ENCODE measurements at places on chromosomes 13 and 19.

DNA sequence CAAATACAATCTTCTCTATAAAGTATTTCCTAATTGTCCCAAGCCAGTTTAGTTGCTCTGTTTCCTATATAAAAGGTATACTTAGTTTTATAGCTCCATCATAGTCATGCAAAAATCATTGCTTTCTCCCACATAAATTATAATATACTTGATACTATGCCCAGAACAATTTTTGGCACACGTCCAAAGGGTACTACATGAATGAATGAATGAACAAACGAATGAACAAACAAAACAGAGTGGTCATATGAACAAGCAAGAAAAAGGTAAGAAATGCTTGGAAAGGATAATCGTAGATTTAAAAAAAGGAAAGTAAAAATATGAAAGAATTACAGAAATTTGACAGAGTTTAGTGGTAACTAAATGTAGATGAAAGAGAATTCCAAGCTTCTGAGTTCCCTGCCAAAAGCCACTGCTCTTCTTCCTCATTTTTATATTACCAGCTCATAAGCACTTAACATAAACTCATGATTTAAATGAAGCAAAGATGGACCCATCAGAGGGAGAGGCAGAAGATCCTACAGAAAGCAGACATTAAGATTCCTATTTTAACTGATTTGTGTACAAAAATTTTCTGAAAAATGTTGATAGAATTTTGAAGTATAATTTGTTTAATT lies 123.2 kb downstream of the ENOX1 start:
- DNase-seq: peak; percentile 4

GRCh38 chr13:98189841-98190505 lies 12.9 kb upstream of the RNF113B start:
- no peak for DNase-seq

- DNase-seq: no peak
Measured at GRCh38 chr19:42229855-42230351, 9.8 kb downstream of the ZNF526 start.

- DNase-seq: peak; percentile 98
Measured at GRCh38 chr13:106156468-106156867, 379.0 kb downstream of the EFNB2 start.

GRCh38 chr13:109415057-109415456 lies 371.3 kb downstream of the IRS2 start:
- DNase-seq: no peak

DNA sequence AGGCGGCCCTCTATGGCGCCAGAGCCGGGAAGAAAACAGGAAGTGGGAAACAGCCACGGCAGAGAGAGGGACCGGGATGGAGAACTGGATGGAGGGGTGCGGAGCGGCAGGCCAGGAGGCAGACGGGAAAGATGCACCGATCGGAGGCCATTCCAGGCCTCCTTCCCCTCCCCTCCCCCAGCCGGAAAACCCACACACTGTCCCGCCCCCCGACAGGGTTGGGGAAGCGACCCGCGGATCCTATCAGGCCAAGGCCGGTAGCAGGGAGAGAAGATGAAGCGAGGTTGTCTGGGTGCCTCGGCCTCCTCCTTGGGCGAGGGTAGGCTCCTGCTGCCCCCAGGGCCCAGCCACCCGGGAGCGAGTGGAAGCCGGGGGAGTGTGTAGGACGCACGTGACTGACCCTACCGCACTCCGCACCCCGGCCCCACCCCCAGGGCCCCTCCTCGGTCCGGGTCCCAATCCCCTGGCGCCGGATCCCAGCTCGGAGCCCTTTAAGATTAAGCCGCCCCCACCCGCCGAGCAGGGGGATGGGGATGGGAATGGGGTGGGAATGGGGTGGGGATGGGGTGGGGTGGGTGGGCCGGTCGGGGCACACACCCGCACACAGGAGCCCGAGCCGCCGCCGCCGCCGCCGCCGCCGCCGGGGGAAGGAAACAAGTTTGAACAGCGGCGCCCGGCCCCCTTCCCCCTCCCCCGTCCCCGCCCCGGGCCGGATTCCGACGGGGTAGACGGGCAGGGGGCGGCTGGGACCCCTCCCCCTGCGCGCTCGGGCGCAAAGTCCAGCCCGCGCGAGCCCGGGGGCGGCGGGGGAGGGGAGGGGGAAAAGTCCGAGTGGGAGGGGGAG lies 1.5 kb downstream of the ERF start:
- DNase-seq: peak; percentile 50

DNA sequence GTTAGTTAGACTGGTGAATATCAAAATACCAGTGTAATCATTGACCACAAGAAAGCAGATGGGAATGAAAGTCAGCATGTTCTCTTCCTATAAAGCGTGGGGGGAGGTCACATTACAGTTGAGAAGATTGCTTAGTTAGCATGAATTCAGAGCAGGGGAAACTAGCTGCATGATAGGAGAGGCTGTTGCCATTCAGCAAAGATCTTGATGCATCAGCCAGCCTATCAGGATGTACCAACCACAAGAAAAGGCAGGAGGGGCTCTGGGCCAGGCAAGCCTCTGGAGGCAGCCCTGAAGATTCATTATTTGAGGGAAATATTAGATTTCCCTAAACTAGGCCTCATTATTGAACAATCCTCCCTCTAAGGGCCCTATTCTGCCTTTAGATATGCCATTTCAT lies 5.0 kb upstream of the MTMR6 start:
- peak; percentile 46 for DNase-seq

DNA sequence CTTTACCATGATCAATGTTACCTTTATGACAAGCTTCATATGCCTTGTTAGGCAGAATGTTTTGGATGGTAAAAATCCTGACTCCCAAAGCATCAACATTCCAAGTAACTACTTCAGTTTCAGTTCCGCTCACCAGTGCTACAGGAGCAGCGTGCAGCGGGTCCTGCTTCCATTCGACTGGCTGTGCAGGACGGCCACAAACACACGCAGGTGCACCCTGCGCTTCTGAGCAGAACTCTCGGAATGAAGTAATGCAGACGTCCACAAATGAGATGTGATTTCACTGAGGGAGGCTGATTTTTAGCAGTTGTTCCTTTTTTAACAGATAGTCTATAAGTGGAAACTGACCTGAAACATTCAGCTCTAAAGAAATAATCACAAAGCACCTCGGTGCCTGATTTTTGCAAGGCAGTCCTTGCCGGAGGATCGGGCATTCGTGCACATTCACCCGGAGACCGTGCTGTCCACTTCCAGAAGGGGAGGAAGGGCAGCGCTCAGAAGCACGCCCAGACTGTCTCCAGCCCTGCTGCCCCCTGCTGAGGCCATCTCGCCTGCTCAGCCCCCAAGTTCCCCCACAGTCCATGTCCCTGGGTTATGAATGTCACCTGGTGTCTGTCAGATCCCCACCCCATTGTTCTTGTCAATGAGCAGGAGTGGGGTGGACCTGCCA lies 85.8 kb downstream of the RAB20 start:
- no peak for DNase-seq

- peak; percentile 81 for DNase-seq
Measured at GRCh38 chr13:106034201-106034600, 501.3 kb downstream of the EFNB2 start.

Measured in RPMI7951 (cell line).